HT1080 (cell line): ENCODE measurements at places on chromosomes 2 and 18. TPM values are rescaled to one million over a fixed set of nuclear protein-coding genes. Genes with fewer than 3 reads are reported as not detected.

DNA sequence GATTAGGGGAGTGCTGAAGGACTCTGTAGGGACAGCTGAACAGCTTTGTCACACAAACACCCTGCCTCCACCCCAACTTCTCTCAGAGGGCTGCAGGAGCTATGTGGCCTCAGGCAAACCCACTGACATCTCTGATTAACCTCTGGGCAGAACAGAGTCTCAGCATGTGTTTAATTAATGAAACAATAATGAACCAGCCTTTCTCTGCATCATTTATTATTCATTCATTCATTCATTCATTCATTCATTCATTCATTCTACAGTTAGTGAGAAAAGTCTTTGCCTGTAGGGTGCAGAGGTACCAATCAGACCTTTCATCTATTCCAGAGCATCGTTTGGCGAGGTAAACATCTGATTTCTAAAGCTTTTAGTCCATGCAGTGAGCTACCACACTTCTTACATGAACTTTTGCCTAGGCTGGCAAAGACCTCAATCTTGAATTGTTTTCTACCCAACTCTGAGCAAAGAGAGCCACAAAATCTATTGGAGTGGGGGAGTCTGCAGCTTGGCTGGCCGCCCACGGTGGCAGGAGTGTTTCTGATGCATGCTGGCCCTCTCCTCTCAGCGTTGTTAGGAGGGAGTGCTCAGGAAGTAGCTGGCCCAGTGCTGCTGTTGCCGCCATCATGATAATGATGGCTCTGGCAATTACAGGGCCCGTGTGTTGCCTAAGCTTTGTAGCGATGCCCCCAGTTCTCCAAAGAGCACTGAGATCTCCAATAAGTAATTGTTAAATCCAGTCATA, 198.9 kb downstream of the SMAD7 start:
- DNase-seq, result no peak

GRCh38 chr2:169362118-169362893, at the start of gene LRP2:
LRP2 (minus strand) TSS chr2:169362534; CDS start chr2:169362399, 135 bp downstream.
- DNase-seq, result no peak

PID1 gene
- 4.4 and 4.6 TPM in 2 replicates for total RNA-seq

DNA sequence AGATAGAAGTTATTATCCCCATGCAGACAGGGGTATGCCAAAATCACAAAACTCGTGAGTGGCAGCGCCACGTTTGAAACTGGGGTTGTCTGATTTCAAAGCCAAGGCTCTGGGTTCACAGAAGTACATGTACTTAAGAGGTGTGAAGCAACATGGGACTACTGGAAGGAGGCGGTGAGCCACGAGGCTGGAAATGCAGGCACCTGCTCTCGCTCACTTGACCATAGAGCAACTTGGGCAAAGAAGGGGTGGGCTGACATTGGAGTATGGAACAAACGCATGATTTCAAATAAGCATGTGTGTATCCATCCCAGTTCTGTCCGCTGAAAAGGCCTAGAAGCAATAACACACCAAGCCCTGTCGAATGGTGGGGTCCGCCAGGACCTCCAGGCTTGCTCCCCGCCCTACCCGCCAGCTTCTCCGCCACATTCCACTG, 593 bp upstream of the ACTR2 start:
- peak; percentile 6 for DNase-seq

GRCh38 chr18:77056344-77057005, 76.1 kb downstream of the MBP start:
- DNase-seq, result no peak

TRABD2A gene
- 22.7 and 30.4 TPM in 2 replicates for total RNA-seq

ALPG gene
- not detected in 2 replicates for total RNA-seq

GRCh38 chr2:175227393-175227792, 45.9 kb upstream of the ATP5MC3 start:
- peak; percentile 7 for DNase-seq

DNA sequence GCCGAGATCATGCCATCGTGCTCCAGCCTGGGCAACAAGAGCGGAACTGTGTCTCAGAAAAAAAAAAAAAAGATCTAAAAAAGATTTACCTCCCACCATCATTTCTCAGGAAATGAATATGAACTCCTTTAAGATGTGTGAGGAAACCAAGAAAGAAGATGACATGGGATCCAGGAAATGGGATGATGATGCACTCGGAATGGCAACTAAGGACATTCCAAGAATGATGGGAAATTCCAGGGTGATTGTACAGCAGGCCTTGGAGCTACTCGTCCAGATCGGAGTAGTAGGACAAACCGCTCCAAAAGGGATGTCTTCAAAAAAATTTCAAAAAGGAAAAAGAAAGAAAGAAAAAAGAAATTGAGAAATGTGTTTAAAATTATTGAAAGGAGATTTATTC, 84.9 kb upstream of the PMAIP1 start:
- peak; percentile 84 for DNase-seq

NFATC1 gene
- total RNA-seq, result 0.10 TPM in 1 of 2 replicates, not detected in the other

GRCh38 chr2:223932816-223933800, 12.0 kb downstream of the WDFY1 start:
- no peak for DNase-seq

- DNase-seq, result no peak
These were observed 72.3 kb downstream of the FAM228A start for GRCh38 chr2:24247164-24247563.

DNA sequence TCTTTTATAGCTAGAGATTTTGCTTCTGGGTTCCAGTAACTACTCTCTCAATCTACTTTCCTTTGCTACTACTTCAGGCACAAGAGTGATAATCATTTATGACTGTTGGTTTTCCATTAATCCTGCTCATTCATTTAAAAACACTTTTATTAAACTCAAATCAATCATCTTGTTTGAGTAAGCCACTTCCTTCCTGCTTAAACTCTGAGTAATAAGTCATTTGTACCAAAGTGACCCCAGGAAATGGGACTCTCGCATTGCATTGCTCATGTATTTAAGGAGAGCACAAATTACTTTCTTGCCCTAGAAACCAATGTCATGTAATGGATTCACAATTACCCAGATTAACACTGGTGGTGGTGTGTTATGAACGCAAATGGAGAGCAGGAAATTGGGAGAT, 270.7 kb upstream of the HNMT start:
- peak; percentile 69 for DNase-seq

DNA sequence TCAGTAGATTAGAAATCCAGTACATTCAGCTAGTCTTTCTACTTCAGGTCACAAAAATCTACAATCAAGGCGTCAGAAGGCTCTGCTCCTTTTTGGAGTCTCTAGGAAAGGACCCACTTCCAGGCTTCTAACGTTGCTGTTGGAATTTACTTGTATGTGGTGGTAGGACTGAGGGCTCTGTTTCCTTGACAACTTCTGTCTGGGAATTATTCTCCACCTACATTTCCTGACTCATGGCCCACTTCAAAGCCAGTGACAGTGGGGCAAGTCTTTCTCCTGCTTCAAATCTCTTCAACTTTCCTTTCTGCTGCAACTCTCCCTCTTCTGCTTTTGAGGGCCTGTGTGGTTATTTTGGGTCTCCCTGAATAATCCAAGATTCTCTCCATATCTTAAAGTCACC, 10.4 kb upstream of the TMX3 start:
- peak; percentile 67 for DNase-seq

- peak; percentile 17 for DNase-seq
These were observed 1218.9 kb downstream of the DSC3 start for GRCh38 chr18:29823671-29824070.

- DNase-seq, result no peak
These were observed 101.9 kb downstream of the DNER start for GRCh38 chr2:229612384-229612971.

DNA sequence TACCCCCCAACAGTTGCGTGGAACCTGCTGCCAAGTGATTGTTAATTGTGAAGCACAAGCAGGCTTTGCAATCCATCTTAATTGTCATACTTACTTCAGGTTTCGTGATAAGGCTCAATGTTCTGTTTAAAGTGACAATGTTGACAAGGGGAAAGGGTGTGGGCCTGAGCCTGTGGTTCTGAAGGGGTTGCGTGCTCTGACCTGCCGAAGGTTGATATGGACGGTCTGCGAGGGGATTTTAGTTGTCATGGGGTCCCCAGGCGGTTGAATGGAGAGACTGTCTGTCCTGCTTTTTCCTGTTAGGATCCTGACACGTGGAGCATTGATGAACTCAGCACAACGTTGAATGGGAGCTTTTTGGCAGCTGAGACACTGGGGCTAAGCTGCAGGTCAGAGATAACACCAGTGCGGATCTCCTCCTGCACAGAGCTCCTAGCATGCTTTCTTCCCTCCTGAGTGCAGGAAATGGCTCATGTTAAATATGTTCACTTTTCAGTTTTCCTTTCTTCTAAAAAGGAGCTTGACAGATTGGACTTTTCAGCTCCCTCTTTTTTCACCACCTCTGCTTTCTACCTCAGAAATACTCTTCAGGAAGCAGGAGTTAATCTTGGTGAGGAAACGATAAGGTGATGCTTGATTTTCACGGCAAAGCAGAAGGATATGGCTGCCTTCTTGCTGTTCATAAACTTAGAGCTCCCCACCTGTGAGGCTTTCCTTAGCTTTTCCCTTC, 62.9 kb upstream of the ZEB2 start:
- no peak for DNase-seq

GRCh38 chr2:168552450-168552856, 96.4 kb downstream of the CERS6 start:
- DNase-seq, result no peak
